Astrocyte (in vitro differentiated cells and primary cell): ENCODE measurements at places on chromosomes 12 and 14. TPM values are rescaled to one million over a fixed set of nuclear protein-coding genes. Genes with fewer than 3 reads are reported as not detected.
A peak's percentile ranks its signal among the peaks of the same experiment; 100 is the strongest.

GRCh38 chr14:105261781-105262180 lies 13.4 kb downstream of the BTBD6 start:
- no peak for DNase-seq

DNA sequence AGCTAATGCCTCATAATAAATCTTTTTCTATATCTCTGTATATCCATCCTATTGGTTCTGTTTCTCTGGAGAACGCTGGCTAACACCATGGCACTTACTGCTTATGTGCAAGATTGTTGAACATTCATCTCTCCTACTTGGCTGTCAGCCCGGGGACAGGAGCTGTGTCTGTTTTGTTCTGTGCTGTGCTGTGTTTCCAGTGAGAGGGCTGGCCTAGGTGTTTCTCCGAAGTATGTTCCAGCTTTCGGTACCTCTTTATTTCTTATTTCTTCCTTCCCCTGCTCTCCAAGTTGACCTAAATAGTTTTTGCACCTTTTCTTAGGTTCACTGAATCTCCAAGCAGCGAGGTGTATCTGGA lies 18.8 kb upstream of the NR4A1 start:
- peak; percentile 75 for DNase-seq

DNA sequence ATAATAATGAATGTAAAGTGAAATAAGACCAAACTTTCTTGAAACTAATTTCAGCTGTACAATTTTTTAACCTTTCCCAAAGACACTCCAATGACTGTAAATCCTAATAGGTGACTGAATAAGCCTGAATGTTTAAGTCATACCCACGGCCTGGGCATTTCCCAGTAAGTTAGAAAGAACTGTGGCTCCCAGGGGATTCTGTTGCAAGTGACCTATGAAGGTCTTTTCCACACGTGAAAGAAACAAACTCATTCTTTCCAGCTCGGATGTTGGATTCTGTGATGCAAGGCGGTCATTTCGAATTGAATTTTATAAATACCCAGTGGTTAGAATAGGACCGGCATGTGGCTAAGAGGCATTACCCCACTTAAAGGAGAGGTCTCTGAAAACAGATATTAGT lies 1134.4 kb downstream of the GALC start:
- peak; percentile 17 for DNase-seq

GRCh38 chr12:68040450-68041075 lies 51.3 kb downstream of the IFNG-AS1 start:
- peak; percentile 48 for DNase-seq

DNA sequence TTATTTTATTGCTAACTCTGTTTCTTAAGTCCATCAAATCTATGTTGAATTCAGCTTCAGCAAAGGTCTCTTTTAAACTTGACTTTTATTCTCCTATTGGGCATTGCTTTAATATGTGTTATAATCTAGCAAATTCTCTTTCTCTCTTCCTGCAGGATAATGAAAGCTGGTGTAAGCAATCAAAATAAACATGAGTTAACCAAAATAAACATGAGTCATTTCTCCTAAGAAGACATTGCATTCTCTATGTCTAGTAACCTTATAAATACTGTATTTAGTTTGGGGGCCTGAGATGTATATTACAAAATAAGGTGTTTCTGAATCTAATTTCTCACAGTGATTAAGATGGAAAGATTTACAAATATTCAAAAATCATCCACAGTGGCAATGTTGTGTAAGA lies 739.1 kb upstream of the ATXN7L3B start:
- no peak for DNase-seq

- DNase-seq = no peak
Observed at GRCh38 chr12:49880756-49881414, 22.8 kb downstream of the FAIM2 start.

DNA sequence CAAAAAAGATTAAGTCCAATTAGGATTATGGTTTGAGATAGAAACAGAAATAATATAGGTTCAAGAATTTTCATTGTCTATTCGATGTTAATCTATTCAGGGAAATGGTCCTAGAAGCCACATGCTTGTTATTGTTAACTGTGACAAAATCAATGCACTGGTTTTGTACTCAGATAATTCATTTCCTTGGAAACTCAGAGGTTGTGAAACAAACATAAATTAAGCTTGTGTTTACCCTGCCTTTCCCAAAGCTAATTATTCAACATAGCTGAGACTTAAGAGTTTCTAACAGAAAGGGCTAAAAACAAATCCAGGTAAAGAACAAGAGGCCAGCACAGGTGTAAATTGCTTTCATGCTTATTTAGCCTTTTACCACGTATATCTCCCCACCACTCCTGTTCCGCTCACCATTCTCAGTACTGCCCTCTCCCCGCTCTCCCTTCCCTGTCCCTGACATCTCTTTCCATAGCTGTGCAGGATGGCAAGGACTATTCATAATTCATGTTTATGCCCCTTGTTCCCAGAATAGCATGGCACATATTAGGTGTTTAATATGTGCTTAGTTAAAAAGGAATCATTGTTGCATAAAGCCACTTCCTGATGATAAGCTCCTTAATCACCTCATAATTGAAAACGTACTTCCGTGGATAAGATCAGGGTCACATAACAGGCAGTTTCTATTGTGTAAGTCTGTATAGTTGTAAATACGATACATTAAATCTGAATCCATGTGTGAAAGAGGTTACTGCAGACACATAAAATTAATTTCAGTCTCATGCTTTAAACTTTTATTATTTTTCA lies 131.8 kb upstream of the USP15 start:
- no peak for DNase-seq

GRCh38 chr14:39876916-39877315 lies 444.7 kb upstream of the FBXO33 start:
- DNase-seq = no peak

GRCh38 chr12:79174626-79175025 lies 310.1 kb downstream of the SYT1 start:
- DNase-seq = peak; percentile 62

- DNase-seq = no peak
Observed at GRCh38 chr14:35124127-35124526, 1.8 kb downstream of the PRORP start.

Gene MYO1H
- total RNA-seq = not detected in 2 replicates

Gene KLRF1
- not detected in 2 replicates for total RNA-seq

Gene FLVCR2
- total RNA-seq = 3.1 and 6.2 TPM in 2 replicates
